ENCODE measurements at places on chromosomes 1 and 21.
A peak's percentile ranks its signal among the peaks of the same experiment; 100 is the strongest.

DNA sequence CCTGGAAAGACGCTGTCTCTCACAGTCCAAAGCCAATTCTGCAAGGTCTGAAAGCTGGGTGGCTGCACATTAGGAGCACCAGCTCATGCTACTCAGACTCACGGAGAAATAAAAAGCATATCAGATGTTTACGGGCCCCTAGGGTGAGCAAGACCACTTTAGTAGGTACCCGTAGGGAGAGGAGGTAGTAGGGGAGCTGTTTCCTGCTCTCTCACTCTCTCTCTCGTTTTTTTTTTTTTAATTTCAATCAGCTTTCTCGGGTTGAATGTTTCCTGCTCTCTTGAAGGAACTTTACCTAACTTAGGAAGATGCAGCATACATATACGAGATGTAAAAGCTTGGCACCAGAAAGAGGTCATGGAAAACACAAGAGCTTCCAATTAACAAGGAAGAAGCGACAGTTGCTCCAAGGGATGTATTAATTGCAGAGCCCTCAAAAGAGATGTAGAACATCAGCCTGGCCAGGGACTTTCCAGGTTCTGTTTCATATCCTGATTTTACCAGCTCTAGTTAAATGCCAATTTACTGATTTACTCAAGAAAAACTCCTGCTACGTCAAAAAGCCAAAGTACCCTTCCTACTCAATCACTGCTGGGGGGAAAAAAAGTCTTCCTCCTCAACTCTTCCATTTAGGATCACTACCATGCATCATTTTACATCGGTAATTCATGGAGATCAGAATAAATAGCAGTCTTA is 3.1 kb downstream of the LORICRIN start:
- peak; percentile 10 for DNase-seq

DNA sequence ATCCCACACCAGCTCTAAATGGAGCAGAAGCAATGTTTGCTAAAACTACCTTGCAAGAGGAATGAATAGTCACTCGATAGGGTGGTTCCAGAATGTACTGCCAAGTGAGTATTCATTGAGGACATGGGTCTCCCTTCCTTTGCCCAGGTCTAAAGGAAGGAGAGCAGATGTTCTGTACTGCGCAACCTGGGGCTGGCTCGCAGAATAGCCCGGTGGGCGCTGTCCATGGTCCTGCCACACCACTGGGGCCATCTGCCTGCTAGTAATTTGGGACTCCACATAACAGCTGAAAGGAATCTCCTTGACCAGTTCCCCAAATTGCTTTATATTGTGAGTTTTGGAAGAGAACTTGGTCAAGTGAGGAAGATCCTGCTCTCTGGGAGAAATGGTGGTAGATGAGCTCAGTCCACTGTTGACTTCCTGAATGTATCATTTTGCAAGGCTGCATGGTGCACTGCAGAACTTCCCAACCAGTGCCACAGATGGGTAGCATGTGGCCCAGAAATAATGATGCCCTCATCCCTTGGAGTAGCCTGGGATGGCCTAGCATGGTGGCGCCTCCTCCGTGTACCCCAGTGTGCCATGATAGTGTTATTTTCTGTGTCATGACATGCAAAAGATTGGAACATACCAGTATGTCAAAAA is 5.7 kb downstream of the SLC6A17 start:
- DNase-seq, result peak; percentile 32

DNA sequence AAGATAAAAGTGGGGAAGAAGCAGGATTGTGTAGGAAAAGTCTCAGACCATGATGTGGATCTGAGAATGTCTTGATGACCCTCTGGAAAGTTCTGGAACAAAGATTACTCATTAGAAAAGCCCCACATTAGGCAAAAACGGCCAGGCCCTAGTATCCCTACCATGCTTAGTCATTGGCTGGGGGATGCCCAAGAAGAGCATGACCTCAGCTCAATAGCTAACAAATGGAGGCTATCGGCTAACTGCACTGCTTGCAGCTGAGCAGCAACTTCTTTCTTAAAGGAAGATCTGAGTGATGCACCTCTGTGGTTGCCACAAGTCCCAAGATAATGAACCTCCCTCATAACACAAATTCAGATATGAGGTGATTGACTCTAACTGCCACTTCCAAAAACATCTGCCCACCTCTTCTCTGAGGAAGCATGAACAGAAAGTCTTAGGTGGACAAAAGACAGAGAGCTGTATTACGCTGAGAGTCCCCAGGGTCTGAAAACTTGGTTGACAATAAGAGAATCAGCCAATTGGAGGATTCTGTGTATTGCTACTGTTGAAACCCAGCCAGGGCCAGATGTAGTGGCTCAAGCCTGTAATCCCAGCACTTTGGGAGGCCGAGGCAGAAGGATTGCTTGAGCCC is 64.6 kb upstream of the AK4 start:
- DNase-seq, result no peak

- no peak for DNase-seq
These were observed 2.0 kb downstream of the ALDH4A1 start for GRCh38 chr1:18900303-18900841.

GRCh38 chr1:91774520-91775203 is 111.3 kb downstream of the TGFBR3 start:
- DNase-seq, result no peak

GRCh38 chr1:226525750-226526149 is 22.8 kb upstream of the STUM start:
- DNase-seq, result no peak

DNA sequence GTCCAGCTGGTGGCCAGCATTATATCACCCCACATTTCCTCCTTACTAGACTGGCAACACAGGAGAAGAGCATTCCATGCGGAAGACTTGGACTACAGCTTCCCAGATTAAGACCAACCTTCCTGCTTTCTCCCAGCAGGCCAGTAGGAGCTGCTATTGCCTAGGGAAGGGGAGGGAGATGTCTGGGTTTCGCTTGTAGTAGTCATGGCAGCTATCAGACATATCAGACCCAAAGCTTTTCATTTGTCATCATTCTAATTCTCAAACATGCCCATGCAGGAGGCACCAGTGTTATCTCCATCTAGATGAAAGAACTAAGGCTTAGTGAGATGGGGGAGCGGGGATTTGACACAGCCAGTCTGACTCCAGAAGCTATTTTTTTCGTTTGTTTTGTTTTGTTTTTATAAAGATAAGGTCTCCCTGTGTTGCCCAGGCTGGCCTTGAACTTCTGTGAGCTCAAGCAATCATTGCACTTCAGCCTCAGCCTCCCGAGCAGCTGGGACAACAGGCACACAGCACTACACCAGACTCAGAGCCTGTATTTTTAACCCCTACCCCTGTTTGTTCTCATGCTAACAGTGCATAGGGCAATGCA is 4.5 kb downstream of the PLA2G2A start:
- DNase-seq, result peak; percentile 37

- DNase-seq, result no peak
These were observed 306.8 kb upstream of the FMN2 start for GRCh38 chr1:239784896-239785295.

GRCh38 chr1:55353707-55354620 is 138.8 kb upstream of the USP24 start:
- no peak for DNase-seq

DNA sequence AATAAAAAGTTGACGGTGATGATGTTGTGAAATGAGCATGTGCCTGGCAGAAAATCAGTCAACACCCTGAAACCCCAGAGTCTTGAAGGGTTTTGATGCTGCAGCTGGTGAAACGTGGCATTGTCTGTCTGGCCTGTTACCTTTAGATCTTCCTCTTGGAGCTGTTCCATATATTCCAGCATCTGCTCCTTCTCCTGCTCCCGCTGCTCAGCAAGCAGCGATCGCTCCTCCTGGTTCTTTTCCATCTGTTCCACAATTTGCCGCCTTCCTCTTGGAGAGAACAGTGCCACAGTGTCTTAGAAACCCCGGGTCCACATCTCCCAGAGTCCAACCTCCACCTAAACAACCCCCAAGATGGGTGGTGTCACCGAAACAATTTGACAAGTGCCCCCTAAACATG is 15.7 kb downstream of the CFAP45 start:
- no peak for DNase-seq

DNA sequence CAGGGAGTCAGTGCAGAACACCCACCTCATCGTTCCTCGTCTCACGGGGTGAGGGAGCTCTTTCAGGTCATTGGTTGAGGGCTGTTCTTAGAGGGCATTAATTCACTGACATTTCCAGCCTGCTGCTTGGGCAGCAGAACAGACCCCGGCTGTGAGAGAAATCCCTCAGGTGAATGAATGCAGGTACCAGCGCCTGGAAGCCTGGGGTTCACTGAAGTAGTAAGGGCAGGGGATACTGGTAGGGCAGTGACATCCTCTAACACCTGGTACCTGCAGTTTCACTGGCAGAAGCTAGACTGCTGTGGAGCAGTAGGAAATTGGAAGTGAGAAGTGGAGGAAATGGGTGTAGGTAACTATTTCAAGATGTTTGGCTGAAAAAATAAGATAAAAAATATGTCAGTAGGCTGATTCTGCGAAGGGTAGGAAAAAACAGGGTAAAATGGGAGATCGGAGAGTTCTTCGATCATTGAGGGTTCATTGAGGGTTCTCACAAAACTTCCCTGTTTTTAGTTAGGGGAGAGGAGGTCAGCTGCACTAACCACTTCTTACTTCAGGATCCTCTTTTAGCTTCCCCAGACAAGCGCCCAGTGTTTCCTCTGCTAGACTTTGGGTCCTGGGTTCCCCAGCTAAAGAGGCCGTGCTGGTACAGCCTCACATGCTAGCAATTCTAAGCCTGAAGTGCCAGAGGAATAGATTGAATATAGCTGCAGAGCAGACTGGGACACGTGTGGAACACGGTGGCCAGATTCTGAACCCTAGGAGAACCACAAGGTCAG is 55.2 kb downstream of the RNF220 start:
- no peak for DNase-seq

- peak; percentile 35 for DNase-seq
These were observed 24.6 kb upstream of the COL9A2 start for GRCh38 chr1:40341491-40342380.

- no peak for DNase-seq
These were observed 49.8 kb downstream of the BCAR3 start for GRCh38 chr1:93631626-93632365.

- DNase-seq, result no peak
These were observed at the start of gene KMO for GRCh38 chr1:241532162-241532531. TSS of gene KMO (plus strand) at chr1:241532378. CDS start at chr1:241532445, 67 bp downstream.

- DNase-seq, result no peak
These were observed 139.7 kb downstream of the TSEN15 start for GRCh38 chr1:184191181-184191621.

DNA sequence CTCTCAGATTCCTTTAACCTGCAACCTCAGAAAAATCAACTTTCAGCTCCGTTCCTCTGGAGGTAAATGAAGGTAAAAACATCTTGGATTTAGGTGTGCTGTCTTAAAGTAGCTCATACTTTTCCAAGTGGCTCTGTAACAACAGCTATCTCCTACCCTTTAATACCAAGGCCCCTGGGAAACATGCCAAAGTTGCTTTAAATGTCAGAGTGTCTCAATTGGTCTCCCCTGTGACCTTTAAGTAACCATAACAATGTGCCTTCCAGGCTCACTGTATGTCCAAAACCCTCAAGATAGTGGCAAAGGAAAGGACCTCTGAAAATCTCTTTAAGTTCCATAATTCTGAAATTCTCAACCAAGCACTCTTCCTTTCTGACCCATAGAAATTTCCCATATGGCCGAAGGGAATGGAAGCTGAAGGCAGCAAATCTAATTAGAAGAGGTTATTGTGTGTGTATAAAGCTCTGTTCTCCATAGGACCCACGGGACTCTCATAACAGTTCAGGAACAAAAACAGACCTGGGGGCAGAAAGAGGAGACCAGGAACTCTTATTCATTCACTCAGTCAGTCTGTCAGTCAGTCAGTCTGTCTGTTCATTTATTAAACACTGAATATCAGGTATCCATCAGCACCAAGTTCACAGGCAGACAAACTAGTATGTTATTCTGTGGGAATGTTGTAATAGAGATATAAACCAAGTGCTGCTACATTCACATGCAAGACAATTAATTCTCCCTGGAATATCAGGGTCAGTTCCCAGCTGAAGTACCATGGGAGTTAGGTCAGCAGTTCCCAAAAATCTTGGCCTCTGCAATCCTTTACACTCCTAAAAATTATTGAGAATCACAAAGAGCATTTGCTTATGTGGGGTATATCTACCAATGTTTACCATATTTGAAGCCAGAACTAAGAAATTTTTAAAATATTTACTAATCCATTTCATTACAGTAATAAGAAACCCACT is 19.1 kb downstream of the ASTN1 start:
- no peak for DNase-seq

- no peak for DNase-seq
These were observed 11.9 kb downstream of the PTPN22 start for GRCh38 chr1:113859478-113860175.

GRCh38 chr1:12184008-12184681 is 17.4 kb downstream of the TNFRSF1B start:
- DNase-seq, result no peak

DNA sequence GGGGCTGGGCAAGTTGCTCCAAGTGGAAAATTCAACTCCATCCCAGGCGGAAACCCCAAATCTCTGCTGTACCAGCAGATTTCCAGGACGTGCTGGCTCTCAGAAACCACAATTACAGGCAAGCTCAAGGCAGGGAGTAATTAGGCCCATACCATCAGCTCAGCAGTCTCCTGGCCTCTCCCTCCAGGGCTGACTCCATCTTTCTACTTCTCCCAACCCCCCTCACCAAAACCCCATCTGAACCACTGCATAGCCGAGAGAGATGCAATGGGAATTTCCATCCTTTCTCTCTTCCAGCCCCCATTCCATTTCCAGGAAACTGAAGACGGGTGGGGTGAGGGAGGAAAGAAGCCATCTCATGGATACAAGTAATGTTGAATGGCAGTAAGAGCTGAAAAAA is 41.2 kb downstream of the ARHGEF11 start:
- no peak for DNase-seq

GRCh38 chr1:206828765-206829164 is 36.7 kb upstream of the IL20 start:
- no peak for DNase-seq

DNA sequence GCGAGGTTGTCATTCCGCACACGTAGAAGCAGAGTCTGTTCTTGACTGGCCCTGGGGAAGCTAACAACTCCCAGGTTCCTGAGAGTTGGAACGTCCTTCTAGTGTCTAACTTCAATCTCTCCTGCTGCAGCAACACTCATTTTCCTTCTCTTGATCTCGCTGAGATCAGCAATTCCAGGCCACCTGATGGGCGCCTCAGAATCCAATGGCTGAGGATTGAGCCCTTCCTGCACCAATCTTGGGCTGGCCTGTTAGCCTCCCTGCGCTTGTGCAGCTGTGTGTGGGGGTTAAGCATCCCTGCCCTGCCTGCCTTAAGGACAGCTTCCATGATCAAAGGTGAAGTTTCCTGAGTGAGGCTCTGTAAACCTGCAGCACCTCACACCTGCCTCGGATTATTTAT is 87.9 kb downstream of the SYT2 start:
- no peak for DNase-seq

DNA sequence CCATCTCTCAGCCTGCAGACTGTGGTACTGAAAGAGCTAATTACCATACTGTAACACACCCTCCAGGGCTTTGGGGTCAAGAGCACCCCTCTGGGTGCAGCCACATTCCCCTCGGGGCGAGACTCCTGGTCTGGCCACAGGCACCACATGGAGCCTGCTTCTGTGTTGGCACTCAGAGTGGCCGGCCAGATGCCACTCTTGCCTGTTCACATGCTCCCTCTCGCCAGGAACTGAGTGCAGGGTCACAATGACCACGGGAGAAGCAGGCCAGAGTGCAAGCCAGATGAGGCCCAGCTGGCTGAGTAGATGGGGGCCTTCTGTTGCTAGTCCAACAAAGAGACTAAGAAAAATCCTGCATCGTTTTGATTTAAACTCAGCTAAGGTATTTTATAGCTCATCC is 864.0 kb downstream of the KCNT2 start:
- DNase-seq, result no peak

GRCh38 chr21:33236766-33237165 is 7.0 kb downstream of the IFNAR2 start:
- no peak for DNase-seq

Data from activated CD4-positive, alpha-beta T cell treated with anti-CD3 and anti-CD28 coated beads, Interleukin-2, Interleukin-4, amounts not matched to agents 100 ng/mL and 50 ng/mL, durations not matched to agents 16 hours and 8 hours (primary cell).